ENCODE measurements at places on chromosomes 6 and 20.

- no peak for DNase-seq
These were observed 930 bp upstream of the RRAGD start for GRCh38 chr6:89413006-89413400.

DNA sequence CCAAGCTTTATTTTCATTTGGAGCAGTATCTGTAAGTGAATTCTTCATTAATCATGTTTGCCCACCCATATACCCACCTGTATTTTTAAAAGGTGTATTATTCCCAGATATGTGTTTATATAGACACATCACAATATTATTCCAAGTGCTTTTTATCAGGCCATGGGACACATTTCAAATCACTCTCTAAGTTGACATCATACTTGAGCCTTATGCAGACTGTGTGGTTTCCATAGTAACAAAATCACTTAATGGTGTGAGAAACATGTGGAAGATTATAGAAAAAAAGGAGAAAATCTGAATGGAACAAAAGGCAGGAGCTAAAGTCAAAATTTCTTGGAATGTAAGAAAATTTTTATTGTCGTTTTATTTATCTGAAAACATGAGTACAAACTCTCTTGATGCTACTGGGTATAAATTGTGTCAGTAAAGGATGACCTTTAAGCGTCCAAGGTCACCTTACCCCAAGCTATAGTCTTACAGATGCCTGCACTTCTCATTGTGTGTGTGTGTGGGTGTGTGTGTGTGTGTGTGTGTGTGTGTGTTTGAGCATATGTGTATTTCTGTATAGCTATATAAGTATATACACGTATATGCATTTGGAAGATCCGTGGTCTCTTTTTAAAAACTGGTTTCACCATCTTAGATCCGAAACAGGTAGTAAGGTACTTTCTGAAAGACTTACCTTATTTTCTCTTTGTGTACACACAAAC lies 79.8 kb upstream of the CCN6 start:
- DNase-seq: peak; percentile 39

DNA sequence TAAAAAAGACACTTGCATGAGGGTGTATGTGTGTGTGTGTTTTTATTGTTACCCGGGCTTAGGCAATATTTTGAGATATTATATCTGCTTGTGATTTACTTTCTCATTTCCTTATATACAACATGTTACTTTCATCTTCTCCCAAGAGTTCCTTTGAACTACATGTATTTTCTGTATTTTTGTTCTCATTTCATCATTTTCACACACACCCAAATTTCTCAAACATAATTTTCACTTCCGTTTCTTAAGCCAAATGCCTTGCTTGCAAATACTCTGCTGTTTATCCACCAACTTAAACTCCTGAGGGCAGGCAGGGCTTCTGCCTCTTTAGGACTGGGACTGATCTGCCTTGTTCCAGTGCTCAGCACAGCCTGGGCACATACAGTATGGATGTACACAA lies 69.3 kb upstream of the FYN start:
- DNase-seq: no peak

DNA sequence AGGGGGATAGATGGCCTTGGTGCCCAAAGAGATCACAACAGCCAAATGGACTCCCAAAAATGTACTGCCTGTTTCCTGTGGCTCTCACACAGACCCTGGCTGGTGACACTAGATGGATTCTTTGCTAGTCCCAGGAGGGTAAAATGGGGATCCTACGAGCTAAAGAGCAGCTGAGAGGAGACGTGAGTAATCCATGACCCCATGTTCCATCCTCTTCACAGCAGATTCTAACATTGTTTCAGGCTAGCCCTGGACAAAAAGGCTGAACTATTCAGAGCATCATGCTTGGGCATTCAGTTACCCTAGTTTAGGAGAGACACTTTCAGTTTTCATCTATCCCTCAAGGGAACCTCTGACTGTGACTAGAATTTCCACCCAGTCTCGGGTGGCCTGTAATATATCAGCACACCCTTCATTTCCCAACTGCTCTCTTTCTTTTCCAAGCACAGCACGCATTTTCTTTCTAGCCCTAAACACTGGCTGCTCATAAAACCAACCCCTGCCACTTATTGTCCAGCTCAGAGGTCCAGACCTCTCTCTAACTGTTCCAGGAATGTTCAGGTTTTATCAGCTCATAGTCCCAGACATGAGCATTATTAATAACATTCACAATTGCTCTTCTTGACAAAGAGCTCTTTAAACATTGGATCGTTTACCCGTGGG lies 48.5 kb downstream of the SLC22A1 start:
- DNase-seq: no peak

DNA sequence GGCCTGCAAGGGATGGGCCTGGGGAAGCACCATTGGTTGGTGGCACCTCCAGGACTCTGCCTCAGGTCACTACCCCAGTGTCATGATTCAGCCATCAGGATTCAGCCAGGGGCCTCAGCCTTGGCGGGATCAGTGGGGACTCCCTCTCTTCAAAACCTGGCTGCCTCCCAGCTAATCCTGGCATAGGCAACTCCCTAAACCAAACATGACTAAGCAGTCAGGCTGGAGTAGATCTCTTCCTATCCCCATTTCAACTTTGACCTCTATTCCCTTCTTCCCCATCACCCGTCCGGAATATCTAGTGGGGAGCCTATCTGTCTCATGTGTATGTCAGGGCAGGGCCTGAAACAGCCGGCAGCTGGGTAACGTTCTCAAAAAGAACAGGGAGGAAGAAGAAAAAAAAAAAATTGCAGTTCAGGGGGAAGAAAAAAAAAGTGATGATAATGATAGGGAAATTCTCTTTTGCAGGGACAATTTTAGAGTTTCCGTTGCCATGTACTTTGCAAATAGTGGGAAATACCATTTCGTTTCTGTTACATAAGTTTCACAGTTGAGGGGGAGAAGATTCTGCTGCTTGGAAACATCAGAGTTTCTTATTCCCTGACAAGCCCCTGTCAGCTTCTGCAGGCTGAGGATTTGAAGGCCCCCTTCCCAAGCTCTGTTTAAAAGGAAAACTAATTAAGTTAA lies 4.1 kb upstream of the PREX1 start:
- no peak for DNase-seq

DNA sequence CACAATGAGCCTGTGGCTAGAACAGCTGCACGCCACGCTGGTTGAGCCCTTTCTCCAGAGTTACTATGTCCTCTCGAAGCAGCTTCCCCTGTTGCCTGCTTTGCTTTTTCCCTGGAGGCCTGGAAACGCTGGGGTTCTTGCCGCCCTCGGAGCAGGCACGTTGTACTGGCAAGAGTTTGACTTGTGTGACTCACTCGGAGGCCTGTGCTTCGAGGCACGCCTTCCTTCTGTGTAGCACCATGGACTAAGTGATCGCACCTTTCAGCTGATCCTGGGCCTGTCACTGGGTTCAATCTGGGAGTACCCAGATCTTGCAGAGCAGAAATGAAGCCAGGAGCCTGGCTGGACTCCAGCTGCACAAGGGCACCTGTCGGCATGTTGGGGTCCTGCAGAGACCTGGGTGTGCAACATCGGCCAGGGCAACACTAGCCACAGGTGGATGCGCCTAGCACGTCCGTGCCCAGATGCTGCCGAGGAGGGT lies 5.2 kb downstream of the INSM1 start:
- DNase-seq: no peak

- DNase-seq: no peak
These were observed 259.9 kb upstream of the SASH1 start for GRCh38 chr6:148082696-148083095.

GRCh38 chr6:6784514-6785162 lies 196.1 kb downstream of the LY86 start:
- no peak for DNase-seq

- no peak for DNase-seq
These were observed 14.4 kb downstream of the PFDN4 start for GRCh38 chr20:54221996-54222890.

GRCh38 chr6:82865461-82865860 lies 200.2 kb downstream of the UBE3D start:
- no peak for DNase-seq

- no peak for DNase-seq
These were observed 24.7 kb upstream of the RBL1 start for GRCh38 chr20:37120497-37120896.

GRCh38 chr6:117733341-117733740 lies 58.1 kb downstream of the NUS1 start:
- no peak for DNase-seq

DNA sequence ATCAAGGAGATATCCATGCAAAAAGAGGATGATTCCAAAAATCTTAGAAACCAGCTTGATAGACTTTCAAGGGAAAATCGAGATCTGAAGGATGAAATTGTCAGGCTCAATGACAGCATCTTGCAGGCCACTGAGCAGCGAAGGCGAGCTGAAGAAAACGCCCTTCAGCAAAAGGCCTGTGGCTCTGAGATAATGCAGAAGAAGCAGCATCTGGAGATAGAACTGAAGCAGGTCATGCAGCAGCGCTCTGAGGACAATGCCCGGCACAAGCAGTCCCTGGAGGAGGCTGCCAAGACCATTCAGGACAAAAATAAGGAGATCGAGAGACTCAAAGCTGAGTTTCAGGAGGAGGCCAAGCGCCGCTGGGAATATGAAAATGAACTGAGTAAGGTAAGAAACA lies 10.1 kb upstream of the SNRNP48 start:
- DNase-seq: no peak

DNA sequence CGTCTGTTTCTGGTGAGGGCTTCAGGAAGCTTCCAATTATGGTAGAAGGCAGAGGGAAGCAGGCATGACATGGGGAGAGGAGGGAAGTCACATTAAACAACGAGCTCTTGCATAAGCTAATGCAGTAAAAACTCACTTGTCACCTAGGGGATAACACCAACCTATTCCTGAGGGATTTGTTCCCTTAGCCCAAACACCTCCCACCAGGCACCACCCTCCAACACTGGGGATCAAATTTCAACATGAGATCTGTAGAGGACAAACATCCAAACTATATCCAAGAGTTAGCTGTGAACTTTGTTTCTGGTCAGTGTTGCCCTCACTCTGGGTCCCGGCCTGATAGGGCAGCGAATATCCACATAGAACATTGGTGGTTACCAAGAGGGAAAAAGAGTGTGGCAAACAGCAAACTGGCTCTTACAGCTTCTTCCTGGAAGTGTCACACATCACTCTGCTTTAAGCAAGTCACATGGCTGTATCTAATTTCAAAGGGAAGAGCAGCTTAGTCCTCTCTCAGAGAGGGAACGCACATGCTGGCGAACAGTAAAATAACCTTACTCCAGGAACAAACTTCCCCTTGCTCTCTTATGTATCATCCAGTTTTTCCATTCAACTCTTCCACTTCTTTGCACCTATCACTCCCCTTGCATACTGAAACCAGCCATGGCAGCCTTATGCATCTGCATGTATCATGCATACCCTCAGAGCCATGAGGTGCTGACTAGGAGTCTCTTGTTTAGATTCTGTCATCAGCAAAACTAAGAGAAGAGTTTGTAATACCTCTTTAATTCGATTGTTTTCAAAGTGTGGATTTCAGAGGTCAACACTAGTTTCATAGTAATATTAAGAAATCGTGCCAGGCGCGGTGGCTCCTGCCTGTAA lies 4.8 kb upstream of the MOCS1 start:
- no peak for DNase-seq

DNA sequence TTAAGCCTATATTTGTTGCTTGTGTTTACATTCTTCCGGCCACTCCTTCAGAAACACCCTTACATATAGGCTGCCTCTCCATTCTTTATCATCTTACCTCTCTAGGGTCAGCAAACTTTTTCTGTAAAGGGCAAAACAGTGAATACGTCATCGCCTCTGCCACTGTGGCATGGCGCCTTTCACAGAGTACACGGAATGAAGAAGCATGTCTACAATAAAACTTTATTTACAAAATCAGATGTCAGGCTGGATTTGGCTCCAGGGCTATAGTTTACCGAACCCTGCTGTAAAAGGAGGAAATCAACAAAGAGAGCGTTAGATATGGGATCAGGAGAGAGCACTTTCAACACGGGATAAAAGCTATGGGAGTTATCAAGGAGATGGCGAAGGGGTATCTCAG lies 9.3 kb upstream of the NCR2 start:
- DNase-seq: no peak

- DNase-seq: no peak
These were observed 1.5 kb upstream of the RREB1 start for GRCh38 chr6:7106215-7106751.

DNA sequence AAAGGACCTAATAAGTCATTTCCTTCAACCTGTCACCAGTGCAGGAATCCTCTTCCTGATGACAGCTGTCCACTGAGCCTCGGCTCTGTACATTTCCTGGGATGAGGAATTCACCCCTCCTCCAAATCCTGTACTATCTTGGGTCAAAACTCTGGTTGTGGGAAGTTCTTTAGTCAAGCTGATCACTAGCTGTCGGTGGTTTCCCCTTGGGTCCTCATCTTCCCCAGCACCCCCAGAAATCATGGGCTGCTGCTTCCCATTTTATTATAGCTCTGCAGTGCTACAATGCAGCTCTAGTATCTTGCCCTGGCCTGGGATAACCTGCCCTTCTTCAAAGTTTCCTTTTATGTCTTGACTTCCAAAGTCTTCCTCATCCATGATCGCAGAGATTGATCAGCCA lies 14.6 kb upstream of the ADA start:
- no peak for DNase-seq

GRCh38 chr6:100138346-100139022 lies 144.5 kb upstream of the MCHR2 start:
- no peak for DNase-seq

DNA sequence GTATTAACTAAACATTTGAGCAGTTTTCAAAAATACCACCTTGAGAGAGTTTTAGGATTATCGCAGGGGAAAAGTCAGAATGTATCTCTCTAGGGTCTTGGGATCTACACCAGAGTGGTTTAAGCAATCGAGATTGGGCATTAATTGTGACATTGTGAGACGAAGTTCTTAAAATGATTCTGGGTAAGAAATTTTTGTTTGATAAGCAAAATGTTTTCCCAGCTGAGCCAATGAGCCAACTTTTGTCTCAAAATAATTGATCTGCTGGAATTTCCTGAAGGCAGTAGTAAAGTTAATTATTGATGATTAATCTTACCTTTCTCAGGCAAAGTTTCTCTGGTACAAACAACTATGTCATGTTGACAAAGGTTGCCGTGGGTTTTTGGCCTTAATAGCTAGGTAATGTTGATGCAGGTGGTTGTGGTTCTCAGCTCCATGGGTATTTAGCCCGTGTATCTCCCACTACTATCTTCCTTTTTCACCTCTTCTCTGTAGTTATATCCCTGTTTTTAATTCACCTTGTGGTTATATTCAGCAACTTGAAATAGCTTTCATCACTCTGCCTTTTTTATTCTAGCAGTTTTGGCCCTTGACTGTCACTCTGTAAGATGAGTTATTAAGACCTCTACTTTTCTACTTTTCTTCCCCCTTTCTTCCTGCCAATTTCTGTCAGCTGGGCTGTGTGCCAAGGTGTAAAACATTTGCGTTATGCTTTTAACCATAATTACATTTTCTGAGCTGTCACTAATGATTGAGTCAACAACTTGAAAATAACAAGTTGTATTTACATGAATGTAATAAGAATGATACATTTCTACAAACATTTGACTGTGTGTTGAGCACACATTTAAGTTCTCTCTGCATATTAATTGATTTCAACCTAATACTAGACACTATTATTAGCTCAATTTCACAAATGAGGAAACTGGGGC lies 368.3 kb upstream of the BTBD3 start:
- no peak for DNase-seq
